ENCODE measurements at places on chromosomes 4 and X.

DNA sequence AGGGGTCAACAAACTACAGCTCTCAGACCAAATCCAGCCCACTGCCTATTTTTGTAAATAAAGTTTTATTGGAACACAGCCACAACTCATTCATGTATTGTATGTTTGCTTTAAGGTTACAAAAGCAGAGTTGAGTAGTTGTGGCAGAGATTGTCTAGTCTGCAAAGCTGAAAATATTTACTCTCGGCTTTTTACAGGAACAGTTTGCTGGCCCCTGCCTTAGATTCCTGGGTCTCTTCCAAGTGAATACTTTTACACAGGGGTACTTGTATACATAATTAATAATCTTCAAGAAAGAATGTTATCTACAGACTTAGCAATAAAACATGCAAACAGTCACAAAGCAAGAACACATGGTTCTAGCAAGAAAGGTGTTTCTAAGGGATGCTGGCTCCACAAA lies 154.2 kb downstream of the AMELX start:
- no peak for DNase-seq

DNA sequence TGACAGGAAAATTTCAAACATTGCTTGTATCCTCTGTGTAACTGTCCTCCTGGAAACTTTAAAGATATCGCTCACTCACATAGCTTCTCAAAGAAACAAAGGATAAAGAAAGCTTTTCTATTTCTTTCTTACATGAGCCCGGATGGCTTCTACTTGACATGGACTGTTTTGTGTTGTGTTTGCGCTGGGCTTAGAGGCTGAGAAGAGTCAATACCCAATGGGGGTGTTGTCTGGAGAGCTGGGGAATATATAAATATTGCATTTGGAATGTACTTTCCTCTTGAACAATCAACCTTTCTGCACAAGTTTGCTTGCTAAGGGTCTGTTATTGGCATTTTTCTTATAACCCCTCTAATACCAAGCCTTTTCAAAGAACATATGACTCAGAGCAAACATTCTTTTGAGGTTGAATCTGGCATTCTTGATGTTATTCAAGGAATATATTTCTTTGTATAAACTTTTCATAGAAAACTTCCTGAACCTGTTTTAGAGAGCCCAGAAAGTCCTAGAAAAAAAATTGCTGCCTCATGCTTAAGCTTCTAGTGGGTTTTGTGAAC lies 331.9 kb downstream of the PACRGL start:
- DNase-seq: no peak

- DNase-seq: peak; percentile 16
Observed at GRCh38 chrX:56812515-56813105, 83.6 kb downstream of the NBDY start.

- no peak for DNase-seq
Observed at GRCh38 chrX:148333989-148334388, 166.4 kb upstream of the AFF2 start.

GRCh38 chrX:20361890-20362262 lies 95.2 kb upstream of the RPS6KA3 start:
- no peak for DNase-seq

DNA sequence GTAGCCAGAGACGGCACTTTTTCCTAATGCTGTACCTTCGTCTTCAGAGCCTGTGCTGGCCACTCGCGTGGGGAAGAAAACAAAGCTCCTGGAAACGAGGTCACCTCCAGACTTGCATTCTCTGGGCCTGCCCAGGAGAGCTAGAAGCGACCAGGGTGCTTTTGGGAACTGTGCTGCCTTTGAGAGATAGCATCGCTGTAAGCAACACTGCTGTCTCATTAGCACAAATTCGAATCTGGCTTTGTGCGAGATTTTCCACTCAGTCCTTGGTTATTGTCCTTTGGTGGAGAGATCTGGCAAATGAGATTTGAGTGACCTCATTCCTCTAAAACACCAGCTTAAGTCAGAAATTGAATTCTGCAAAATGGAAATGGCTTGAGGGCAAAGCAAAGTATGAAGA lies 66.1 kb upstream of the TLR3 start:
- DNase-seq: no peak

- DNase-seq: no peak
Observed at GRCh38 chr4:43903456-43903855, 545.2 kb downstream of the KCTD8 start.

DNA sequence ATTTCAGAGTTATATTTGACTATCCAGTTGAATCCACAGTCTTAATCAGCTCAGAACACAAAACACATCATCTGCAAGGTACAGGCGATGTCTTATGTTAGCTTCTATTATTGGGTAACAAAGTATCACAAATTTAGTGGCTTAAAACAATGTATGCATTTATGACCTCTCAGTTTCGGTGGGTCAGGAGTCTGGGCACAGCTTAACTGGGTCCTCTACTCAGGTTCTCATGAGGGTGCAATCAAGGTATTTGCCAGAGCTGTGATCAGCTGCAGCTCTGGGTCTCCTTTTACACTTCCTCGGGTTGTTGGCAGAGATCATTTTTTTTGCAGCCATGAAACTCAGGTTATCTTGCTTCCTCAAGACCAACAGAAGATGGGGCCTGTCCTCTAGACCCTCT lies 498.9 kb downstream of the IDS start:
- no peak for DNase-seq

- DNase-seq: no peak
Observed at GRCh38 chrX:17298564-17298963, 76.4 kb upstream of the NHS start.

DNA sequence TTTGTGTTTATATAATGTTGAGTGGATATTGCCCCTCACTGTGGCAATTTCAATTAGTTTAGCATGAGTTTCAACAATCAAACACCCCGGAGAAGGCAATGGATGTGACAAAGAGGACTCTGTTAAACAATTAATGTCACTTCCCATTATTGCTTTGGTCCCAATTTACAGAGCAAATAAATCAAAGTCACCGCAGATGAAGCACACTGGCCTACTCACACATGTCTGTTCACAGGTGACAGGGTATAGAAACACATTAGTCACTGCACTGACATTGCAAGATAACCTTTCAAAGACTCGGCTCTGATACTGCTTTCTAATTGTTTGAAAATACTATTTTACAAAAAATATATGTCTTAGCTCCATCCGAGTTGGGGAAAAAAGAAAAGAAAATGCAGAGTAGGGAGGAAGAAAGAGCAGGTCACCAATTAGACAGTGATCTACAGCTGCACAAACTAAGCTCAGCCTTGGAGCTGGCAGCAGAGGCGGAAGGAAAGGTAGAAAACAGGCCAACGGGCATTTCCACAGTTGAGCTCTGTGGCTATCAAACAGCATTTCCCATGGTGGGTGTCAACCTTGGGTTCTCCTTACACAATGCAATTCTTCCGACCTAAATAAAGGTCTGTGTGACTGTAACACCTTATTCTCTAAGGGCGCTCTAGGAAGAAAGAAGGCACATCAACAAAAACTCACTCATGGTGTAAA lies 53.9 kb downstream of the PPARGC1A start:
- no peak for DNase-seq
